ENCODE measurements at places on chromosomes 1 and 21.

GRCh38 chr1:154186177-154186576 is 5.7 kb downstream of the TPM3 start:
- DNase-seq, result peak; percentile 54

DNA sequence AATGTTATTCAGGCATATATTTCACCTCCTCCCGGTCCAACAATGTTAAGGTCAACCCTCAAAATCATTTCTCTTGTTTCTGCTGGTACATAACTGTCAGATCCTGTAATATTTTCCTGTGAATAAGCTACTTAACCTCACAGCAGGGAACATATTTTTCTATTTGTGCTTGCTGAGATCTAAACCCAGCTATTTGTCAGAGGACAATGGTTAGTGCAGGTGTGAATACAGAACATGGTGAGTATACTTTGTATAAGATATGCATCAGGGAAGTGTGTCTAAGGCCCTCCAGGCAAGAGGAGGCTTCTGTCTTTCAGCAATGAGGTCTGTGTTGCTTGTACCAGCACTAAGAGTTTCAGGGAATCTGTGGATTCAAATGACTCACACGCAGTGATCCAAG is 970.6 kb downstream of the NCAM2 start:
- DNase-seq, result no peak

DNA sequence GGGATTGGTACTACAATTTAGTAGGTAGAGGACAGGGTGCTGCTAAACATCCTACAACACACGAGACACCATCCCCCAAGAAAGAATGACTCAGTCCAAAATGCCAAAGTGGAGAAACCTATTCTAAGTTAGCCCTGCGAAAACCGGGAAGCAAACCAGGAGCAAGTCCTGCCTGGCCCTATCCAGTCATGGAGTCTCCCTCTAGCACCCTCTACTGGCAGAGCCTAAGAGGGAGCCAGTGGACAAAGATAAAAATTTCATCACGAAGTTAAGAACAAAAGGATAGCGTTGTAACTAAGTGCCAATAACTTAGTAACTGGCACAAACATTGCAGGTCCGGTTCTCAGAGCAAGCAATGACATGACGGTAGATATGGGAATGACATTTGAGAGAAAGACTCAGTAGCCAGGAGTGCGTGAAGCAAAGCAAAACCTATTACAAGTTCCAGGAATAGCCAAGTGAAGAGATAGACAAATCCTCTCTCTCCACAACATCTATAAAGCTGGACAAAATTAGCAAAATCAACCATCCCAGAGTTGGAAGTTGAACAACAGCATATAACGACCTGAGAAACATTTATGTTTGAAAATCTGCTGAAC is 383.5 kb downstream of the OMA1 start:
- DNase-seq, result peak; percentile 10

GRCh38 chr1:63261736-63262458 is 60.5 kb upstream of the FOXD3 start:
- DNase-seq, result no peak

DNA sequence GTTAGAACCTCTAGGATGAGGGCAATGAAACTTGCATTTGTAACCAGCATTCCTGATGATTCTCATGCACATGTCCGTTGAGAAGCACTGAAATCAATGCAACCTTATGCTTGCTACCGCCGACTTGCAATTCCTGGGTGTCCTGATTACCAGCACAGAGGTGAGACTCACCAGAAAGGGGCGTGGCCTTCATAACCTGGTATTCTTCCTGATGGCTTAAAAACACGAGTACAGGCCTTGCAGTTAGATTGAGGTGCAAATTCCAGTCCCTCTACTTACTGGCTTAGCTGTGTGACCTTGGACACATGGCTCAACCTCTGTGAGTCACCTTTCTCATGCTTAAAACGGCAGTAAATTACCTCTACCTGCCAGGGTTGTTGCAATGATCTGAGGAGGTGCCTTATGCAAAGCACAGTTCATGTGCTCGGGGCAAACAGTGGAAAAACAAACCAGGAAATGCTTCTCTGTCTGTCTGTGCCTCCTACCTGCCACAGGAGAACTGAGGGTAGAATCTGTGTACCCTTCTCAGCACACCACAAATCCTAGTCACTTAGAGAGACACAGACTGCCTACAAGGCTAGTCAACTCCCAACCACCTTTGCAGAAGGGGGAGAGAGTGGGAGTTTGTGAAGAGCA is 39.1 kb upstream of the ECE1 start:
- DNase-seq, result no peak

DNA sequence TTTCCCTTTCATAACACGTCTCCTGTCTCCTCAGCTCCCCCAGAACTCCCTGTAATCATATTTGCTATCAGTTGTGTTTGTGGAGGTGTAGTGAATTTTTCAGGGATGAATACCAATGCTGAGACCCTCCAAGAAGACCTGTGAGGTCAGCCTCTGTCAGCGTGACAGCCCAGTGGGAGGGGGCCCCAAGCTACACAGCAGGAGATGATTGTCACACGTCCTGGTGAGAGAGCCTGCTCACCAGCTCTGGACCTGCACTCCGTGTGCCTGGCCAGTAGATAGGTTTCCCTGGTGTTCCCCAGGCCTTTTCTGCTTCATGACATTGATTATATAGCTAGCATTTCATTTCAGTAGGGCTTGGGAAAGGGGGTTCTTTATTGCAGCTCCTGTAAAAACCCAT is 421.5 kb downstream of the KIF26B start:
- DNase-seq, result no peak

- DNase-seq, result no peak
These were observed 5.1 kb downstream of the LMNA start for GRCh38 chr1:156119503-156120209.

GRCh38 chr1:22711071-22711470 is 432 bp downstream of the EPHB2 start:
- no peak for DNase-seq

- DNase-seq, result no peak
These were observed 1440.3 kb downstream of the NCAM2 start for GRCh38 chr21:22438428-22439086.

DNA sequence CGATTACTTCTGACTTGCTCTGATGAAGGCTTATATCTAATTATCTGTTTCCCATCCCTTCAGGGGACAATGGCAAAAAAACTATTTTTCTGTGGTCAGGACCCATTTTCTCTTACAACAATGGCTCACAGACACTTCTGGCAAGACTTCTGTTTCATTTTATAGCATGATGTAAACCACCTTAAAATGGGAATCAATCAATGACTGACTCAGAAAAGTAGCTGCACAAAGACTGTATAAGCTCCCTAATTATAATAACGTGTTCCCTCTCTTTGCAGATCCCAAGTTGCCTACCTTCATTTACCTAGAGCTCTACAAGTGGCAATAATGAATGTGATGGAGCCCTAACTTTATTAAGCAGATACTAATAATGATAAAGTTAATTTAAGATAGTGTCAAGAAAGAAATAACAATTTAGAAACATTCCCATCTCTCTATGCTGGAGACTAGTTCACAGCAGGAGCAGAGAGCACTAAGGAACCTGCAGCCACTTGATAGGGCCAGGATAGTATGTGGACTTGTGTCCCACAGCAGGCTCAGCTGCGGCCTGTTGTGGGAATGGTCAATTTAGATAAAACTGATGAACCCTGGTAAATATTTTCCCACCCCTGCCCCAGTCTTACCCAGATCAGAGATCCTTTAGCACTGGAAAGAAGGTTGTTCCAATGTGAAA is 538 bp downstream of the GBP2 start:
- DNase-seq, result no peak

GRCh38 chr1:93178418-93178817 is 1.8 kb downstream of the TMED5 start:
- no peak for DNase-seq

DNA sequence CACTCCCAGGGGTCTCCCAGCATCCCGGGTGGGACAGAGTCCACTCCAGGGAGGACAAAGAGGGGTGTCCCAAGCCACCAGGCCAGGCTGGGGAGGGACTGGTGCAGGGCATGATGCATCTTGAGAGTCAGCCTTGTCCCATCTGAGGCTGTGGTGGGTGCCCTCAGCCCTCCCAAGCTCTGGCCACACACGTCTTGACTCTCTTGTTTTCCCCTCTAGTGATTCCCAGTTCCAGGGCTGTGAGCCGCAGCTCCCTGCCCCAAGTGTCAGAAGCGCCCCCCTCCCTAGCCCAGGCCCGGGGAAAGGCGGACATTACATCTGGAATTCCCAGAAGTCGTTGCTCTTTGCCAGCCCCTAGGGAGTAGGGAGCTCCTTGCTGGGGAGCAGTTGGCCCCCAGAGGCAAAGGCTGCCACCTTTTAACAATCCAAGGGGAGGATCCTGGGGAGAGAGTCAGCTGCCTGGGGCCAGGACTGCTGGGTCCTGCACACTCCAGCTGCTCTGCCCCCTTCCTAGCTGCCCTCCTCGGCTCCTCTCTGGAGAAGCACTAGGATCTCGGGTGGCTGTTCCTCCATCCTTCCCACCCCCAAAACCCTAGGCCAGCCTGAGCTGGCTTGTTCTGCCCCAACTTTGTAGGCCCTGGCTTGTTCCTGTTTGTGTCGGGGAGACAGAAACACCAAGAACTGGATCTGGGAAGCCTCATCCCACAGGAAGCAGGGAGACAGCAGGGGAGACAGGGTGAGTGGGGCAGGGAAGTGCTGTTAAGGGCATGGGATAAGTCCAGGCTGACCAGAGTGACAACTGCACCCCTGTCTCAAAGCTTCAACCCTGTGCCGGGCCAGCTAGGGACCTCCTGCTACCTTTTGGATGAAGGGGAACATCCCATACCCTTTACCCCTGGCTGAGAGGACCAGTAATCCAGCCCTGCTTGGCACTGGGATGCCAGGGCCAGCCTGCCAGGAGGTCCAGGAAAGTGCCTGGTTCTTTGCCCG is 3.2 kb upstream of the PTPN7 start:
- no peak for DNase-seq

GRCh38 chr1:71046891-71047634 is 553 bp downstream of the PTGER3 start:
- peak; percentile 34 for DNase-seq

DNA sequence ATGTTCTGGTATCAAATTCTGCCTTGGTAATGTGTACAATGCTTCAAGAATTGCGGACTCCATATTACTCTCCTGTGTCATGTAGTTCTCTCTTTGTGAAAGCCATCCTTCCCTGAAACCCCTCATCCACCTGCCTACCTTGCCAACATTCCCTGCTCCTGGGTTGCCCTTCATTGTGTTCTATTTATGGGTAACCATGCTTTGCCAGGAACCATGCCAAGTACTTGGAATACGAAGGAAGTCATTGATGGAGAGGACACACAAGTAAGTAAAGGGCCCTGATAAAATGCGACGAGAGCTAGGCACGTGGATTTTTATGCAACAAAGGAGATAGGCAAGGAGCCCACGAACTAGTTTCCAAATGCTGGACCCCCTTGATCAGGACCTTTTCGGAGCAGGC is 300.8 kb downstream of the DISC1 start:
- DNase-seq, result no peak

- no peak for DNase-seq
These were observed 193.3 kb upstream of the SNX7 start for GRCh38 chr1:98468111-98468717.

DNA sequence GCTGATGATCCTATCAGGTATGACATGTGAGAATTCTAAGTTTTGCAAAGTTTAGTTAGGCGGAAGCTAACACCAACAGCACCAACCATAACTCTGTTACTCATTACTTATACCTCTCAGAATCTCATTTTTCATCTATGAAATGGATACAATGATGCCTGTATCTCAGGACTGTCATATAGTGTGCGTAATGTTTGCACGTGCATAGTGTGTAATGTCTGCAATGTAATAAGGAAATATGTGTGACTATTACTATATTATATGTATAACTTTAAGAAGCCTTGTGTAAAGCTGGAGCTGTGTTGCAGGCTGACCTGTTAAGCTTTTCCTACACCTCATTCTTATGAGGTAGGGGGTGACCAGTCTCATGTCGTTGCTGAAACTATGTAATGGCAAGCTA is 13.0 kb downstream of the ADCY10 start:
- DNase-seq, result no peak

DNA sequence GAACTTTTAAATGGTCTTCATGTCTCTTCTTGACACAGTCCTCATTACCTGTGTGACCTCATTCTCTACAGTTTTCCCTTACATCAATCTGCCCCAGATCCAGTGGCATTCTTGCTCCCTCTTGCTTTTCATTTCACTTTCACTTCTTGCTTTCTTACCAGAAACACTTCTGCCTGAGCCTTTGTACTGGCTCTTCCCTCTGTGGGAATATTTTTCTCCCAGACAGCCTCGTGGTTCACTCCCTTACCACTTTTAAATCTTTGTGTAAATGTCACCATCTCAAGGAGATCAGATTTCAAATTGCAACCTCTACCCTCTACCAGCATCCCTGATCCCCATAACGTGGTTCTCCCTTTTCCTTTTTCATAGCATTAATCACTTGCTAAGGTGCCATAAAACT is 73.2 kb downstream of the DISC1 start:
- DNase-seq, result no peak

DNA sequence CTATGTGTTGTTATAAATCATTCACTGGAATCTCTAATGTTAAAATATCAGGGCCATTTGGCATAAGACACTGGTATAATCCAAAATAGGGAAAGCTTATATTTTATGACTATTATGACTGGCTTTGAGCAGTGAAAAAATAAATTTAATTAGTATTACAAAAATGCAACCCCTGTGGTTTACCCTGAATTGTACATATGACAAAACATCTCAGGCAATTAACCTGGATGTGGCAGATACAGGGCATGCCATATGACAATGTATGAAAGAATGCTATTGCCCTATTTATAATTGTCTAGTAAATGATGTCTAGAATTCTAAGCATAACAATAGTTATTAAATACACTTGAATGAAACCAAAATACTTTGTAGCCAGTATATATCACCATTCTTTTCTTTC is 532.5 kb upstream of the ADGRL4 start:
- no peak for DNase-seq

DNA sequence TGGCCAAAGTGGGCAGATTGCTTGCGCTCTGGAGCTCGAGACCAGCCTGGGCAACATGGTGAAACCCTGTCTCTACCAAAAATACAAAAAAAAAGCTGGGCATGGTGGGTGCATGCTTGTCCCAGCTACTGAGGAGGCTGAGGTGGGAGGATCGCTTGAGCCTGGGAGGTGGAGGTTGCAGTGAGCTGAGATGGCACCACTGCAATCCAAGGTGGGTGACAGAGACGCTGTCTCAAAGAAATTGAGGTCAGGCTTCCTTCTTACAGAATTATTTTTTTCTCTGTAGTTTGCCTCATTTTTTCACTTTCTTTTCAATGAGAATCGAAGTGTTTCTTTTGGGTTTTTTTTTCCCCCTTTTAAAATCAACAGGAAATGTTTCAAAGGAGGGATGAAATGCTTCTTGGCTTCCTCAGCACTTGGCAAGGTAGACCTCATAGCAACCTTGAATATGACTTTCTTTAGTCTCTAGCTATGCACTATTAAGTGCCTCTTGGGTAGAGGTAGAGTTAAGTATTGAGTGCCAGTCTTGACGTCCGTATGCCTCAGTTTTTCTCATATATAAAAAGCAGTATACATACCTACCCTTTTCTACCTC is 40.3 kb downstream of the MDM4 start:
- no peak for DNase-seq

DNA sequence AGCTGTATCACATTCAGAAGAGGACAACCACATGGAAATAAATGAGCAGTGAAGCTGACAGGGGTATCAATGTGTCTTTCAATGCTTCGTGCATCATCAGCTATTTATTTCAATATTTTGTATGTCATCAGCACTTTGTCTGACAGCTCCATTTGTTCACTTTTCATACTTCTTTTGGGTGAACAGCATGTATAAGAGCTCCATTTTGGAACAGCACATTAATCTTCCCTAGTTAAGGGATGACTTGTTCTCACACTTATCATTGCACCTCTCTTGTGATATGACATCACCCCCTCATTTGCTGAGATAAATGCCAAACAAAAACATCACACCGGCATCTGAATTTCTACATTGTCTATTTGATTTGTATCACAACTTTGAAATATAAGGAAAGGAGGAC is 190.6 kb upstream of the SAMSN1 start:
- no peak for DNase-seq

GRCh38 chr1:184747089-184747955 is 7.3 kb downstream of the EDEM3 start:
- no peak for DNase-seq
